ENCODE measurements at places on chromosomes 6 and 20. TPM values are rescaled to one million over a fixed set of nuclear protein-coding genes. Genes with fewer than 3 reads are reported as not detected.

GRCh38 chr6:30238178-30238795 is 25.1 kb upstream of the TRIM26 start:
- peak; percentile 32 for DNase-seq

DNA sequence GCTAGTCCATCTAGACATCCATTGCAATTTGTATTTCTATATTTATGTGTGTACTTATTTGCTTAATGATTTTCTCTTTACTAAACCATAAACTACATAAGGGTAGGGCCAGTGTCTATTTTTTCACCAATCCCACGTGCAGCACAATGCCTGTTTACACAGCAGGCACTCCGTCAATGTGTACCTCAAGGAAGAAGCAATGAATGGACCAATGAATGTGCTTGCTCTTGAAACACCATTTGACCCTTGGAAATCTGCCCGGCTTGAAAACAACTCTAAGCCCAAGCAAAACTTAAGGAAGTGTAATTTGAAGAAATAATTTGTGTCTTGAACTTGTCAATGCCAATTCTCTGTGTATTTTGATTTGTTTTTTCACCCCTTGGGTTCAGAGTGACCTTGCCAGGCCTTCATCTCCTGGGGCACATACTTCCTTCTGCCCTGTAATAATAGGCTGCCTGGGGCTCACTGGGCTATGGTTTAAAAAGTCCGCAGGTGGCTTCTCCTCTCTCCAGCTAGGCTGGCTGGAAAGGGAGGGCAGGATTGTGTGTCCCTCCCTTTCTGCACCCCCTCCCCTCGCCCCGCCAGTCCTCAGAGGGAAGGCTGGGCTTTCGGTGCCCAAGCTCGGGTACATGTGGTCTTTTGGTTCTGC is 140.8 kb upstream of the ARMC2 start:
- peak; percentile 60 for DNase-seq

DNA sequence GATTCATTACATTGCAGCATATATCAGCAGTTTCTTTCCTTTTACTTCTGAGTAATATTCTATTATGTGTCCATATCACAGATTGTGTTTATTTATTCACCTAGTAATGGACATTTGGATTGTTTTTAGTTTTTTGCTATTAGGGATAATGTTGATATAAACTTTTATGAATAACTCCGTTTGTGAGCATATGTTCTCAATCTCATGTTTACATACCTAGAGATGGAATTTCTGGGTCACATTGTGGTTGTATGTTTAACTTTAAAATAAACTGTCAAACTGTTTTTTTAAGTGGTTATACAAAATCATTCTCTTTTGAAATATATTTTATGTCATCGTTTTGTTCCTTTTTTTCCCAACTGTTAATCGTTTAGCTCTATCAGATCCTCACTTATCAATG is 311.6 kb downstream of the MMUT start:
- peak; percentile 46 for DNase-seq

GRCh38 chr6:45645302-45645701 is 267.6 kb upstream of the SUPT3H start:
- no peak for DNase-seq

- DNase-seq: no peak
Measured at GRCh38 chr20:5397393-5397792, 80.6 kb upstream of the PROKR2 start.

Gene TAF11
- total RNA-seq: 15.8 TPM

DNA sequence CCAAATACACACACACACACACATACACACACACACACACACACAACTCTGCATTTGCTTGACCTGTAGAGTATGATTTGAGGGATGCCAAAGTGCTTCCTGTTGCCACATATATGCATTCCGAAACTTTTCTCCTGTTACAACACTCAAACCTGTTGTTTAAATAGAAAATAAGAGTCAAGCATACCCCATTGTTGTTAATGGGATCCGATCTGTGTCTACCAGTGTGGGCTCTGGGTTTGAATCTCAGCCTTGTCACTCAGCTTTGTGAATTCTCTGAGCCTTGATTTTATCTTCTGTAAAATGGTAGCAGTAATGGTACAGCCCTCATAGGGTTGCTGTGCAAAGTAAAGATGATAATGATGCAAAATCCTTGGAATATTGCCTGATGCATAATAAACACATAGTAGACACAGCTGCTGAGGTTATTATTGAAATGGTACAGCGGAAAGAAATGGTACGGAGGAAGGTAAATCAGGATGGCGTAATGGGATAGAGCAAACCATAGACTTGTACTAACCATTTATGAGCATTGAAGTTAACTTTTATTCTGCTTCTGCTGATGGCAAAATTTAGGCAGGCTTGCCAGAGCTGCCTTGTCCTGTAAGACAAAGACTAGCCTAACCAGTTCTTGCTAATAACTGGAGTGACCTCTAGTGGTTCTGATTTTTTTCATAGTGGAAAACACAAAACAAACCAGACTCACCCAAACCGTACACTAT is 113.5 kb upstream of the PHACTR1 start:
- peak; percentile 61 for DNase-seq

DNA sequence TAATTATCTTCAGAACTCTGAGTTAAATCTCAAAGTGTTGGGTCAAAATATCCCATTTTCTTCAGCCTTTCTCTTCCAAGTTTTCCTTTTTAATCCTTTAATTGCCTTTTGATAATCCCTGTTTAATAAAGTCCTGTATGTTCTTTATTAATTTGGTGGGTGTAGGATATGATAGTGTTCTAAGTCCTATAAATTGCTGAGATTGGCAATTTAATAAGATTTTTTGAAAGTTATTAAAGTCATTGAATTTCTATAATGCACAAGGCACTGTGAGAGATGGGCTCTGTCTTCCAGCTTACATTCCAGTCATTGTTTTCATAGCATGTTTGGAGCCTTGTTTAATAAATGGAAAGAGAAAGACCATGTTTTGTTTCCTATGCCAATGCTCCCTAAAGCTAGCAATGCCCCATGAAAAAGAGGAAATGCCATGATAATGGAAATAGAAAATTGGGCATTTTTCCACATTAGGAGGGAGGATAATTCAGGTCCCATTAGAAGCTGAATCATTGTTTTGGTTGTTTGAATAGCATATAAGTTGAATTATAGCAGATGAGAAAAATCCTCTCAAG is 404.8 kb downstream of the CD109 start:
- no peak for DNase-seq

GRCh38 chr6:89410788-89411144 is 1.3 kb downstream of the RRAGD start:
- no peak for DNase-seq

DNA sequence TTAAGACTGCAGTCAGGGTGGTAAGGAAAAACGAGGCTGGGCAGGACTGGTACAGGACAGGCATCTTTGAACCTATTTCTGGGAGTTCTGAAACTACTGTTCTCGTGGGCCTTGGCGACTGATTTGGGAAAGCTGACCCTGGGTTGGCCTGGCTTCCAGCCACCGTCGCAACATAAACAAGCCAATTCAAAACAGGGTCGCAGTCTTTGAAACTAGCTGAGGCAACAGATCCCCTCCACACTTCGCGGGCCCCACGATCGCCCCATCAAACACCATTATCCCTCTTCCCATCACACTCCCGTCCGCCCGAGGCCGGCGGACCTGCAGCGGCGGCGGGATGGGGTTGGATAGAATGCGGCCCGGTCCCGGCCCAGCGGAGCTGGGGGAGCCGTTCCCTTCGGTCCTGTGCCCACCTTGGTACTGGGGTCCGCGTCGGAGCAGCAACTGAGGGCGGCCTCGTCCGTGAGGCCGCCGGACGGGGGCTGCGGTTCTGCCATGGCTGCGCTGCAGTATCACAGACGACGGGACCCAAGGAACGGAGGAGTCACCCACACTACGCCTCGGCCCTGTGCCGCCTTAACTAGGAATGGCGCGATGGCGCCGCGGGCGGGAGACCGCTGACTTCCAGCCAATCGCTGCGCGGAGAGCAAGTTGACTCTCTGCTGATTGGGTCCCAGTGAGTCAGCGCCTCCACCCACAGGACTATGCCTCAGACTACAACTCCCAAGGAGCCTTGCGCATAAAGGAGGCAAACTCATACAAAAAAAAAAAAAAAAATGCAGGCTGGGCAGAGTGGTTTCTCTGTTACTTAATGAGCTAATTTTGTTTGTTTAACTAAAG is at the start of gene GLO1:
Gene GLO1 (minus strand): TSS at position 588 of the 840 bp plus-strand sequence. CDS start 91 bp downstream, at position 497.
- DNase-seq: peak; percentile 99

Gene ZBTB2
- total RNA-seq: 8.7 TPM

- no peak for DNase-seq
Measured at GRCh38 chr6:37362101-37362828, 8.5 kb downstream of the RNF8 start.

DNA sequence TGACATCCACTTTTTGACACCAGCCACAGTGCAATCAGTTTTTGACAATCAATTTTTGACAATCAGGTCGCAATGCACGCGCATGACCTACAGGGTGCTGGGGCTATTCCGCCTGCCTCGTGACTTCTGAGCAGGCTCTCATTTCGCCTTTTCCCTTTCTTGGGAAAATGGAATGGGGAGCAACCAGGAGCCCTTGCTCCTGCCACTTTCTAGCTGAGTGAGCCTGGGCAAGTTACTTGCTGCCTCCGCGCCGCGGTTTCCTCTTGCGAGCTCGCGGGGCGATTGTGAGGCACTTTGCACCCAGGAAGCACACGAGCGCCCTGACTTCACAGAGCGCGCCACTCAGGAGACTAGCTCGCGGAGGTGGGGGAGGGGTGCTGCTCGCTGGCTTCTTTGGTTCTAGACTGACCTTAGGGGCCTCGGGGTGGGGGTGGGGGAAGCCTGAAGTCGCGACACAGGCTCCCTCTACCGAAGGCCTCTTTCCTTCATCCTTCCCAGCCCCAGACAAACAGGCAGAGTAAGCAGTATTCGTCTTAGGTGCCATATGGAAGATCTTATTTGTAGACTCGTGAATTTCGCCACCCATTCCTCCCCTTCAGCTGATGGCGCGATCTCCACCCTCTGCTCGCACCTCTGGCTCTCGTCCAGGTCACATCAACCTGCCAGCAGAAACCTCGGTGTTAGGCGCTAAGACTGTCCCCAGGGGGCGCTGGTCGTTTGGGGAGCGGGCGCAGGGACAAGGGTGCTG is 4.6 kb downstream of the TP53TG5 start:
- DNase-seq: peak; percentile 86
